ENCODE measurements at places on chromosomes 11 and 22.

- DNase-seq, result no peak
These were observed 1.0 kb upstream of the PKNOX2 start for GRCh38 chr11:125163431-125164063.

- DNase-seq, result no peak
These were observed 206.4 kb downstream of the TBC1D22A start for GRCh38 chr22:46968848-46969247.

- DNase-seq, result peak; percentile 73
These were observed at the start of gene NPTXR for GRCh38 chr22:38843657-38844314. Gene NPTXR, minus strand, starts transcription at chr22:38844028.

DNA sequence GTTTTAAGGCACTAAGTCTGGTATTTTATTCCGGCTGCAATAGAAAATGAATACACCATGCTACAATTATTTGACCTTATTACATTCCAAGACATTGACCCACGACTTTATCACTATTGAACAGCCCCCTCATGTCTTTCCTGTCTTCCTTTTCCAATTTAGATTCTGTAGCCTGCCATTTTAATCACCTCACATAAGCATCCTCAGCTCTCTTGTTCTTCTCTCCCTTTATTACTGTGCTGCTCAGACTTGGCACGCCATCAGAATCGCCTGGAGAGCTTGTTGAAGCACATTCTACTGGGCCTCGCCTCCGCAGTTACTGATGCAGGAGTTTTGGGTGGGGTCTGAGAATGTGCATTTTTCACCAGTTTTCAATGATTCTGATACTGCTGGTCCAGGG lies 38.7 kb upstream of the SWAP70 start:
- DNase-seq, result no peak

DNA sequence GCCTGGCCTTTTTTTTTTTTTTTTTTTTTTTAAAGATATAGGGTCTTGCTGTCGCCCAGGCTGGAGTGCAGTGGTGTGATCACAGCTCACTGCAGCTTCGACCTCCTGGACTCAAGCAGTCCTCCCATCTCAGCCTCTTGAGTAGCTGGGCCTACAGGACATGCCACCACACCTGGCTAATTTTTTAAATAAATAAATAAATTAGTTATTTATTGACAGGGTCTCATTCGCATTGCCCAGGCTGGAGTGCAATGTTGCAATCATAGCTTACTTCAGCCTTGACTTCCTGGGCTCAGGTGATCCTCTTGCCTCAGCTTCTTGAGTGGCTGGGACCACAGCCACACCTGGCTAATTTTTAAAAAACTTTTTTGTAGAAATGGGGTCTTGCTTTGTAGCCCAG lies 10.5 kb downstream of the AP2A2 start:
- no peak for DNase-seq

- DNase-seq, result no peak
These were observed 32.8 kb downstream of the MS4A2 start for GRCh38 chr11:60121264-60121663.

GRCh38 chr22:42225841-42226240 lies 44.6 kb downstream of the TCF20 start:
- DNase-seq, result no peak

DNA sequence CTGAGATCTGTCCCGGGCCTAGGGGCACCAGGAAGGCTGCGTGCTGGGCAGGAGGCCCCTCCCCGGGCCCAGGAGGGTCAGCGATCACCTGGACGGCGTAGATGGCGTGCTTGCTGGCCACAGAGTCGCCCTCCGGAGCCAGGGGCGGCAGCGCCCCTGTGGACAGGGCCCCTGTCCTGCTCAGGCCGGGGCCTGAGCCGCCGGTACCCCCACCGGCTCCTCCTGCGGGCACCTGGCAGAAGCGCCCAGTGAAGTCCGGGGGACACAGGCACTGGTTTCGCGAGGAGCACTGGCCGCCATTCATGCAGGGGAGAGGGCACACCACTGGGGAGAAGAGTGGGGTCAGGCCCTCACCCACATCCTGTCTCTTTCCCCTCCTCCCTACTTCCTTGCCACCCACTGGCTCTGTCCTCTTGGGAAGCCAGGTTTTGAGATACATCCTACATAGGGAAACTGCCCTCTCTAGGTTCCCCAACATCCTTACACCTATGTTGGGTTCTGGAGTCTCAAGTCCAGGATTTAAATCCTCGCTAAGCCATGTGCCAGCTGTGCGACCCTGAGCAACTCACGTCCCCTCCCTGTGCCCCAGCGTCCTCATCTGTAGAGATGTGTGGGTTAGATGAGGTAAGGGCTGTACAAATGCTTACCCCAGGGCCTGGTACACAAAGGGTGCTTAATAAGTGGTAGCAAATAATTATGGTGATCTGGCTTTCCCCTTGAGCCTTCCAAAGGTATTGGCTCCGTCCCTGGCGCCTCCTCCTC lies 3.9 kb downstream of the LTBP3 start:
- no peak for DNase-seq

DNA sequence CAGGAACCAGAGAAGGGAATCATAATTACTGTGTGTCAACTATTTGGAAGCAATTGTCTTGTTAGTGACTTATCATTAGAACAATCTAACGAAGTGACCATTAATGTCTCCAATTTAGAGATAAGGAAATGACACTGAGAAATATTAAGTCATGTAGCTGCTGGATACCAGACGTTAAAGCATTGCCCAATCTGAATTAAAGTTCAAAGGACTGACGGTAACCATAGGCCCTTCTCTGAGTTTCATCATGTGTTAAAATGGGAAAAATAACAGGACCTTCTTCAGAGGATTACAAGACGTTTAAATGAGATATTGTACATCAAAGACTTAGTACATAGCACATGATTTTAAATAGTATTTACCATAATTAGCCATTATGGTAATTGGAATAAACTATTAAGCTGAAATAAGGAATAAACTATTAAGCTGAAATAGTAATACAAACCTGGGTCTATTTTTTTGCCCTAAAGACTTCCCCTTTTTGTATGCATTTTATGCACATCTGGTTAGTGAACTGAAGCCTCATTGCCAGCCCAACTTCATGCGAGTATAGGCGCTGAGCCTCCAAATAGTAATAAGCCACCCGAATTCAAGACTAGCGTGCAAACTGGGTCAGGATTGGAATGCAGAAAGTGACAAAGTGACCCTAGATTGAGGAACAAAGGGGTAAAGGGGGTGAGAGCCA lies 41.0 kb downstream of the GLYATL1 start:
- DNase-seq, result no peak

DNA sequence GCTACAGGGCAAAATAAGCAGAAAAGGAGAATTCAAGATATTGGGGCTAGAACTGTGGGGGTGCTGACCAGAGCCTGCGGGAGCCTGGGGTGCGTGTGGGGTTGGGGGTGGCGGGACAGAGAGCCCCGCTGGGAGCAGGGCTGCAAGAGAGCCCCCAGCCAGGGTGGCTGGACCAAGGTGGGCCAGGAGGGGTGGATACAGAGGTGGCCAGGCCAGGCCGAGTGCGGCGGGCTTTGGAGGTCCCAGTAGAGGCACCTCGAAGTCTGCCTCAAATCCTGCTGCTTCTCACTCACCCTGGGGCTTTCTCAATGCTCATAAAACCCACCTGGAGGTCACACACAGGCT lies 16.9 kb upstream of the MUC5B start:
- DNase-seq, result no peak

GRCh38 chr22:38068641-38069371 lies 11.6 kb downstream of the PICK1 start:
- no peak for DNase-seq

All from LoVo (cell line).